ENCODE measurements at places on chromosomes 2 and 18. TPM values are rescaled to one million over a fixed set of nuclear protein-coding genes. Genes with fewer than 3 reads are reported as not detected.

Gene FAM110C
- 1.4 TPM for total RNA-seq

Gene PLEK
- total RNA-seq = 157 TPM

Gene ABCG8
- total RNA-seq = not detected

Gene MRPL19
- 39.6 TPM for total RNA-seq

Gene NXPH2
- total RNA-seq = not detected

Gene GAD1
- total RNA-seq = 1.4 TPM

Gene CERKL
- 1.4 TPM for total RNA-seq

- no peak overlapping the region for H3K4me3 ChIP-seq
- no peak overlapping the region for H3K27ac ChIP-seq
- H3K4me1 ChIP-seq = peaks cover 37% of the 10 kb centered on the region
- no peaks in the 10 kb centered on the region for H3K27me3 ChIP-seq
- no peak for DNase-seq
These were observed 58.9 kb downstream of the TET3 start for GRCh38 chr2:74043345-74044329.

DNA sequence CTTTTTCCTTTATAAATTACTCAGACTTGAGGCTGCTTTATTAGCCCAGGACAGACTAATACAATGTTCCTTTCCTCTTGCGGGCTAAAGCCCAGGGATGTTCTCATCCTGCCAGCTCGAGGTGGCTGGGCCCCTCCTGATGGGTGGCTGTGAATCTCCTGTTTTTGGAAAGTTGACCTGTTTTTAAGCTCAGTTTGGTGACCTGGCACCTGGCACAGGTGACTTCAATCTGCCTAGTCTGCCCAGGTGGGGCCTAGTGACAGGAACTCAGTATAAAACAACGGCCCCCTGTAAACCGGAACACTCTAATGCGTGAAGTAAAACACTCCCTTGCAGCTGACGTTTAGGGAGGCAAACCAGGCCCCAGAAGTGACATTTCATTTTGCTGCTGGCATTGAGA, 92.7 kb upstream of the SNTG2 start:
- H3K4me3 ChIP-seq = no peak overlapping the region
- H3K27ac ChIP-seq = no peak overlapping the region
- no peaks in the 10 kb centered on the region for H3K27me3 ChIP-seq
- no peak for DNase-seq
- no peaks in the 10 kb centered on the region for H3K36me3 ChIP-seq

GRCh38 chr2:168884975-168885374, 5.3 kb downstream of the SPC25 start:
- H3K4me1 ChIP-seq = peaks cover 5% of the 10 kb centered on the region
- no peaks in the 10 kb centered on the region for H3K27me3 ChIP-seq
- no peak overlapping the region for H3K4me3 ChIP-seq
- H3K27ac ChIP-seq = no peak overlapping the region
- no peak for DNase-seq
- H3K36me3 ChIP-seq = no peaks in the 10 kb centered on the region

DNA sequence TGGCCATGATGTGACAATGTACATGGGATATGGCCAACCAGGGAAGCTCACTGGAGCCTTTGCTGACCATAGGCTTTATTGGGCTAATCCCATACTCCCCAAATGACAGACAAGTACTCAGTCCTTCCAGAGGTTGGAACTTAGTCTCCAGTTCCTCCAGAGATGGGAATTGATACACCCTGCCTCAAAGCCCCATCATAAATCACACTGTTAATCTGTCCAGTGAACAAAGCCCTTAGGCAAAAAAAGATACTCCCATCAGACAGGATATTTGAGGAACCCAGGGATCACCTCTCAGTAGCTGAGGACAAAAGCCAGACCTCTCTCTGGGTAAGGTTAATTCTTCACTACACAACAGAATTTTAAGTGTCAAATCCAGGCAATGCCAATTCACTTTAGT, 247.5 kb upstream of the CDH20 start:
- no peak for DNase-seq
- H3K4me1 ChIP-seq = no peaks in the 10 kb centered on the region
- H3K27ac ChIP-seq = no peak overlapping the region
- H3K4me3 ChIP-seq = no peak overlapping the region

DNA sequence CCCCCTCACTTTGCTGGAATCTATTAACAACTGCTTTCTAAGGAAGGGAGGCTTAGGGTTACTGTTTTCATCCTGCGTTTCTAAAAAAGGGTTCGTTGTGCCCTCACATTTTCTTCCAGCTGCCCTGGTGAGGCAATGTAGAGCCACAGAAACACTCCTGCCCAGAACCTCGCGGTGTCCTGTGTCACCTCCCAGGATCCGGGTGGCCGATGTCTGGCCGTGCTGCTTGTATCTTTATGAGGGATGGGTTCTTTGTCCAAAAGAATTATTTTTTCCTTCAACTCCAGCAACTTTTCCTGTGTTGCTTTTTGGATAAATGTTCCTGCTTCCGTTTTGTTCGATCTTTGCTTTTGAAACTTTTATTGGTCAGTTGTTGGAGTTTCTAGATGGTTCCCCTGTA, 291.8 kb upstream of the HS6ST1 start:
- H3K4me3 ChIP-seq = no peak overlapping the region
- H3K36me3 ChIP-seq = no peaks in the 10 kb centered on the region
- H3K27ac ChIP-seq = no peak overlapping the region
- no peaks in the 10 kb centered on the region for H3K27me3 ChIP-seq
- H3K4me1 ChIP-seq = no peaks in the 10 kb centered on the region
- DNase-seq = peak; percentile 28

- H3K4me3 ChIP-seq = no peak overlapping the region
- H3K27me3 ChIP-seq = no peaks in the 10 kb centered on the region
- peak; percentile 51 for DNase-seq
These were observed 18.8 kb upstream of the TNS1 start for GRCh38 chr2:218021536-218022071.

DNA sequence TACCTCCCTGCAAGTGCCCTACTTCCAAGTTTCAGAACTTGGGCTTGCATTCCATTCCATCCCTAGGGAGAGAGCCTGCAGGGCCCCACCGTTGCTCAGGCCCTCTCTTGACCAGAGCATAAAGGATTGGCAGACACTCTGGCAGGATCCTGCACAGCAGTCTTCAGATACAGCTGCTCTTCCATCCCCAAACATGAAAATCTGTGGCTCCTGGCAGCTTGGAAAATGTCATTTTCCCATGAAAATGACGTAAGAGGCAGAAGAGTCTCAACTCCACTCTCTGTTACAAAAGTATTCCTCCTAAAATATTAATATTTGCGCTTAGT, 162.6 kb downstream of the GFPT1 start:
- H3K36me3 ChIP-seq = no peaks in the 10 kb centered on the region
- no peaks in the 10 kb centered on the region for H3K27me3 ChIP-seq
- H3K4me1 ChIP-seq = no peaks in the 10 kb centered on the region
- H3K27ac ChIP-seq = peak overlapping the region; percentile 2

DNA sequence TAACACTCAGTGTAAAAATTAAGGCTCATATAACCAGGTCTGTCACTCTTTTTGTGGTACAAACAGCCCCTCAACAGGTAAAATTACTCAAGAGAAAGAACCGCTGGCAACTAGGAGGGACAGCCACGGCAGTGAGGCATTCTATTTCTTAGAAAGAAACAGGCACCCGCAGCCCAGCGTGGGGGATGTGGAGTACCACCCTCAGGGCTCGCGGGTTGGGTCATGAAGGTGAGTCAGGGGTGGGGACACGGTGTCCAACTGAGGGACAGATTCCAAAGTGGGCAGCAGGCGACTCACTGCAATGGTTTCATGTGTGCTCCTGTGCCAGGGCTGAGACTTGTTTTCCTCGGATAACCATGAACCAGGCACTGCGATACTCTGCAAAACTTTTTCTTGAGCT, 129.4 kb downstream of the DTNB start:
- DNase-seq = no peak
- no peaks in the 10 kb centered on the region for H3K4me1 ChIP-seq
- H3K36me3 ChIP-seq = no peaks in the 10 kb centered on the region
- H3K27ac ChIP-seq = no peak overlapping the region

DNA sequence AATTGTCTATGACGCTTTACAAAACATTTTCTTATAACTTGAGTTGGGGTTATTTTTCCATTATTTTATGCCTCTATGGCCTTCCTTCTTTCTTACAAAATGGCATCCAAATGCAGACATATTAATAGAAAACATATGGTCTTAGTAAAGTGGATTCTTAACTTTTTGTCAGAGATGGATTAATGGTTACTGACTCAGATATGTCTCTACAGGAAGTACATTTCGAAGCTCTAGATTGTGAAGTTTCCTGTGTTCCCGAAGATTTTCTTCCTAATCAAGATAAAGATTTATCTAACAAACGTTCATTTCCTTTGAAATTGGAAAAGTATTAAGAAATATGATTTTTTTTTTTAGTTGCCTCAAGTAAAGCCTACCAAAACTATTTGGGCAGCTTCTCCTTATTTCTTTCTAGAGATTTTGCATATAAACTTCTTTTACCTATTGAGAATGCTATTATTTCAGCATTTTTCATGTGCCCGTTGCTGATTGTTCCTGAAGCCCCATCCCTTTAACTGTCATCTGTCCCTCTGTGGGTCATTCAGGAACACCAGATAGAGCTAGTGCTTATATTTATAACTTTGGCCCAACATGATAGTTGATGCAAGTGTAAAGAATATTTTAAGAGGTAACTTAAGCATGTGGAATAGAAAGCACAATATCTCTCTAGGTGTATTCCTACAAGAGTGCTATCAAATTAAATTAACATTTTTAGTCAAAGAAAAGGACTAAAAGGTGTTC, 498.0 kb downstream of the CCDC85A start:
- H3K4me1 ChIP-seq = no peaks in the 10 kb centered on the region
- H3K27me3 ChIP-seq = no peaks in the 10 kb centered on the region
- DNase-seq = no peak
- H3K4me3 ChIP-seq = no peak overlapping the region

- H3K27me3 ChIP-seq = no peaks in the 10 kb centered on the region
- DNase-seq = no peak
- peaks cover 4% of the 10 kb centered on the region for H3K4me1 ChIP-seq
- no peak overlapping the region for H3K4me3 ChIP-seq
- no peak overlapping the region for H3K27ac ChIP-seq
These were observed 47.6 kb downstream of the COBLL1 start for GRCh38 chr2:164794016-164794415.
